Stimulated activated CD4-positive, alpha-beta T cell treated with anti-CD3 and anti-CD28 coated beads, Interleukin-1b, Interleukin-23, amount 100 ng/mL, for 4 hours (primary cell): ENCODE measurements at places on chromosomes 5 and 9.

DNA sequence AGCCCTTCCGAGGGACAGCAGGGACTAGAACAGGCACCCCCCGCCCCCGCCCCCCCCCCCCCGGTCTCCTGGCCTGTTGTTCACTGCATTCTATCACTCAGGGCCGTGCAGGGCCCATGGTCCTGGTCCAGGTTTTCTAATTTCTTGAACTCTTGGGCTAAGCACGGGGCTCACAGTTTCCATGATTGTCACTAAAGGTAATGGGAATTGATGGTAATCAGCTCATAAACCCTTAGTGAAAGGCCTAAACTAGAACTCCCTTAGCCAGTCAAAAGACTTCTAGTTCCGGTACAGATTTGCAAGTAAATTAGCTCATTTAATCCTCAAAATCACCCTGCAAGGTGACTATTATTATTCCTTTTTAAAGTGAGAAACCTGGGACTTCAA, 14.7 kb upstream of the PWWP2A start:
- DNase-seq, result no peak

DNA sequence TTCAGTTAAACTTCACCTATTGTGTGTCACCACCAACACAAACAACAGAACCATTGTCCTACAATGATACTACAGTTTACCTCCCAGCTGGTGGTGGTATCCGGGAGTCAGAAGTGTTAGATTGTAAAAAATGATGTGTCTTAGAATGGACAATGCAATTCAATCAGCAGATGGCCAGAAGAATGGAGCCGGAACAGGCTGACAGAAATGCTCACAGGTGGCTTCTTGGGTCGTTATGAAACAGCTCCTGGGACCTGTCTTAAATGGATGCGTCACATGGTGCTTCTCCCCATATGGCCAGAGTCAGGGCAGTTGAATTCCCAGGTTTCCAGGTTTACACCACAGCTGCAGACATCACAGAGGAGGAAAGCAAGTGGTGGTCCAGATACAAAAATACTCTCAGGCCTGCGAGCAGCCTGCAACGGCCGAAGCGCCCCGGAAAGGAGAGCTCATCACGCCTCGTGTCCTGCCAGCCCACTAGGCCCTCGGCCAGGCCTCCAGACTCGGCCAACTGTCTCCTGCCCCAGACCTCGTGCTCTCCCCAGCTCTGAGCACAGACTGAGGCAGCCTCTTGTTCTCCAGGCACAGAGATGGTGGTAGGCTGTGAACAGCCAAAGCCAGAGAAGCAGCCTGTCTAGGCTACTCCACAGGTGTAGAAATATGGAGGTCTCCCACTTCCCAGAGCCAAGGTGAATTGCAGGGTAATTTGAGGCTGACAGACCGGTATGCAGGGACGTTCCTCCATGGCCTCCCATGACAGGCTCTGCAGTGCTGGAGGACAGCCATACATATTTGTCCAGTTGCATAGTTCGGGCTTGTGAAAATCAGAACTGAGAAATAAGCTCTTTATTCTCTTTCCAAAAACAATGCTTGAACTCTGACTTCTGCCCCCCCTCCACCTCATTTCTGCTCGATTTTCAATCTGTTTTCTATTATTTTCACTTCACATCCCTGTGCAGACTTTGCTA, 98.5 kb upstream of the SPATA31C2 start:
- no peak for DNase-seq

GRCh38 chr9:70936536-70936935, 184.9 kb downstream of the TRPM3 start:
- no peak for DNase-seq

- no peak for DNase-seq
Observed at GRCh38 chr5:107457138-107457537, 213.6 kb downstream of the EFNA5 start.

- DNase-seq, result no peak
Observed at GRCh38 chr9:23587433-23587832, 238.6 kb downstream of the ELAVL2 start.

DNA sequence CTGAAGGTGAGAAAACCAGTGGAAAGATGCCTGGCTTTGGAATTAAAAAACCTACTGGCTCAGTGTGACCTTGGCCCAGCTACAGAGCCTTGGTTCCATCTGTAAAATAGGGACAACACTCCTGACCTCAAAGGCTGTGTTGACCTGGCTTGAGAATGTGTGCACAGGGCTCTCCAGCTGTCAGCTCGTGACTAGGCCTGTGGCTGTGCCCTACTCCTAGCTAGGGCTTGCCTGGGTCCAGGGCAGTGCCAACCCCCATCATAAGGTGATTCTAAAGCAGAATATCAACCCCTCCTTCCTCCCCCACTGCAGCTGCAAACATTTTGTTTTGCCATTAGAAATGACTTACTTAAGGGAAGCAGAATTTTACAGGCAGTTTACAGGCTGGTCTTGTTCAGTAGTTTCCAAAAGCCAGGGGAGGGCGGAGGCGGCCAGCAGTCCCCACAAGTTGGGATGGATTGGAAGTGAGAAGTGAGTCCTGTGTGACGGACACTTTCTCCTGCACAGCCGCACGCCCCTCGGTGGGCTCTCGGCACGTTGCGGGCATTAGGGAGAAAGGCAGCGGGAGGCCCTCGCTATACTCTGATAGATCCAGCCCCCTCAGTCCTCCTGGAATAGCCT, 7.3 kb downstream of the PITX1 start:
- DNase-seq, result no peak

- DNase-seq, result no peak
Observed at GRCh38 chr5:2801577-2802525, 50.4 kb upstream of the IRX2 start.

DNA sequence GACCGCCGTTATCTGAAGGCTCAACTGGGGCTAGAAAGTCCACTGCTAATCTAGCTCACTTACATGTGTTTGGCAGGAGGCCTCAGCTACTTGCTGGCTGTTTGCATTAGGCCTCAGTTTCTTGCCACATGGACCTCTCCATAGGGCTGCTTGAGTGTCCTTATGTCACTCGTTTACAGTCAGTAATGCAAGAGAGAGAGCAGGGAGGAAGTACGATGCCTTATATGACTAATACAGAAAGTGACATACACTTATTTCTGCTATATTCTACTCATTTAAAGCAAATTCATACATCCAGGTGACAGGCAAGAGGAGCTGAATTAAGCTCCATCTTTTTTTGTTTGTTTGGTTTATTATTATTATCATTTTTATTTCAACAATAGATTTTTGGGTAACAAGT, 179.6 kb downstream of the LURAP1L start:
- no peak for DNase-seq

DNA sequence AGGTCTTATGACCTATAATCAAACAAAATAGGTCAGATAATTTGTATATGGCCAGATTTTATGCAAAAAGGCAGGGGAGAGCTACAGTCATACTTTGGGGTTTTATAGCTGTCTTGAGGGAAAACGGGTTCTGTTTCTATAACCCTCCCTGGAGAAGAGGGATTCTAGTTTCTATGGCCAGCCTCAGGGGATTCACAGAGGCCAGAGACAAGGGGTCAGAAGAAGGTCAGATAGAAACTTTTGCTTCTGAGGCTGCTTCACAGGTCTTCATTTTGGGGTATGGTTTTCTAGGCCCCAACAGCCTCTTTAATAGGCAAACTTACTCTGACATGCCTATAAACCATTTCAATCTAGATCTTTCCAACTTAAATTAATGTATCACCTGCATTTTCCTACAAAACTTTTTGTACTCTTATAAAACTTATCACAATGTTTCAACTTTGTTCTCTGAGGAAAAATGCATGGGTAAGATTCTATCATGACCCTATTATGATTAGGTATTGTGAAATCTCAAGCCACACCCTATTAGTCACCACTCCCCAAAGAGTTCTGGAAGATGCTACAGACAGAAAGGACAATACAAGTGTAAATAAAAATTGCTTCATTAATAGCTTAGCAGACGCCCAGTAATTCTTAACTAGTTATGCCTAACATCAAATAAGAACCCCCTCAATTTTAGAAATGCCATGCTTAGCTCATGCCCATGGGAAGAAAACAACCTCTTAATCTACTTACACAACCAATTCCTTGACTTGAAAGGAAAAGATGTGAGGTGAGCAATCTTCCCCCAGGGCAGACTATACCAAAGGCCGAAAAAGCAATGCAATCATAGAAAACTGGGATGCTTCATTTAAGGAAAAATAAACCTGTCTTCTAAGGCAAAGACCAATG, 396.6 kb downstream of the TLR4 start:
- no peak for DNase-seq

- no peak for DNase-seq
Observed at GRCh38 chr9:98536542-98537173, 172.1 kb downstream of the GABBR2 start.

DNA sequence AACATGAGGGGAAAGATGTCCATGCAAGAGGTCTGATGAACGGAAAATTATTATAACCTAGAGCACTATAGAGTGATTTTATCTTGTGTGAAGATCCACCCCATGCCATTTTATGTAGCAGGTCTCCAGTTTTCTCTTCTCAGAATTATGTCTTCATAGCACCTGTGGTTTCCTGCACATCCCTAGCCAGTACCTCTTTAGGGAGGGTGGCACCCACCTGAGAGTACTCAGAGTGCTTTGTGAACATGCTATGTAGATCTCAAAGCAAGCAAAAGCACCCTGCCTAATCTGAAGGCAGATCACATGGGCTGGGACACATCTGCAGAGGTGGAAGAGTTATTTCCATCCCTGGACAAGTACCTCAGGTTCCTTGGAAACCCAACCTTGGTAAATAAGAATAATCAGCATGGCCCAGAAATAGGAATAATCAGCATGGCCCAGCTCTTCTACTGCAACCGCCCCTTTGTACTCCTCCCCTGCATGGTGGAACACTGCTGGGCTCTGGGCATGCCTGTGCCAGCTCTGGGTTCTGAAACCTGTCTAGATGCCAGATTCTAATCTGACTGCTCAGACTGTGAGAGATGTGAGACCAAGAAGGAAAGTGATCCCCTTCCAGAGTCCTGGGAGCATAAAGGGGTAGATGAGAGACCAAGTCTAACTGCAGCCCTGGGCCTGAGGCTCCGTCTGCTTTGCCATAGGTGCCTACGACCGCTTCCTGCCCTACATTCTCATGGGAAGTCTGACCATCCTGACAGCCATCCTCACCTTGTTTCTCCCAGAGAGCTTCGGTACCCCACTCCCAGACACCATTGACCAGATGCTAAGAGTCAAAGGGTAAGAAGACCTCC, 23.7 kb downstream of the SLC22A5 start:
- DNase-seq, result no peak

GRCh38 chr9:112939418-112939817, 48.7 kb upstream of the SLC46A2 start:
- DNase-seq, result no peak

GRCh38 chr9:77000330-77000729, 19.1 kb upstream of the FOXB2 start:
- DNase-seq, result no peak

- no peak for DNase-seq
Observed at GRCh38 chr9:124017051-124017928, 5.7 kb downstream of the LHX2 start.

DNA sequence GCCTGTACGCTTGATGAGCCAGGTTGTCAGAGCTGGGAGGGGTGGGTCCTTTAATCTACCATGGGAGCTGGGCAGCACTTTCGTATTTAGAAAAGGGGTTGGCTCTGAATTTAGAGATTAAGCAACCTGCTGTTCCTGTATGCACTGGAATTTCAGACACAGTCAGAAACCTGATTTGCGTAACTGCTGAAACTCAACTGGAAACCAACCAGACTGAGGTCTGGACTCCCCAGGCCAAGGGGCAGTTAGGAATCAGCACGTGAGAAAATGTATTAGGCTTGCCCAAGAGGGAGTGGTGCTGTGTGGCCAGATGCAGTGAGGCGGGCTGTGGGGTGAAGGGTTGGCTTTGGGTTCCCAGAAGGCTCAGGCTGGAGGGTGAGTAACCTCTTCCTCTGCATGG, 235.0 kb downstream of the GOLPH3 start:
- no peak for DNase-seq

DNA sequence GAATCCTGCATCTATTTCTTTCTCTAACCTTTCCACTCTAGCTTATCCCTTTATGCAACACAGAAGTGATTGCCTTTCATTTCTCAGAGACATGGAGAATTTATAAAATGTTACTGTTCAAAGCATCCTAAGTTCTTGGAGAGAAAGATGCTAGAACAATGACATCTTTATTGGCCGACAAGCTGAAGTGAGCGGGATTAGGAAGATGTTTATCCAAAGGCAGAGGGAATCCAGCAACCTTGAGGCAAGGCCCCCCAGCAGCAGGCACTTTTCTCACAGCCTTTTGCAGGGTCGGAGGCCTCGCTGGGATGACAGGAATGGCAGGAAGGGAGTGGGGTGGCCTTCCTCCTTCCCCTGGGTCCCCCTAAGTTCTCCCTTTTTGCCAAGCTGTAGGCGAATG, 204.8 kb downstream of the GAPVD1 start:
- no peak for DNase-seq

DNA sequence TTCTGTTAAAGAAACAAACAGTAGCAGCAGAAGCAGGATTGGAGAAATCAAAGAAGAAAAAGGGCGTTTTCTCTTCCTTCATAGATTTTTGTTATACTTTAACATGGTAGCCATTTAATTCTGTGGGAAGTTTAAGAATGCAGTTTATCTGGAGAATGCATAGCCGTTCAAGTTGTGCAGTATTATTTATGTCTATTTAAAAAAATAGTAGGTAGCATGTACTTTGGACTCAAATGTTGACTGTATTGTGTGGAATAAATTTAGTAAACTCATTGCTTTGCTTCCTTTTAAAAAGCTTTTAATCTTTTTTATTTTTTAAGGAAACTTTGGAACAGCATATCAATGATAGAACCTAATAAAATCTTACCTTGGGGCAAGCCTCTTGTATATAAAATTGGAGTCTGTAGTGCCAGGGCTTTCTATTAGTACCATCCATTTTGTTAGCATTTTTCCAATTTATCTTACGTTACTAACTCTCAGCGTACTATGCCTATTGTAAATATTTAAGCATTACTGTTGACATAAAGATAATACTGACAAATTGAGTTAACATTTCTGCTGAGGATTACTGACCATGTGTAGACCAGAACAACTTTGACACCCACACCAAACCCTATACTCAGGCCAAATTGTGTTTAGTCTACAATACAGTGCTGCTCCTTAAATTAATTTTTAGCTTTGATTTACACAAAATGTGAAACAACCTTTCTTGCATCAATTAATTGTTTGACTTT, 291.1 kb downstream of the NNT start:
- DNase-seq, result no peak

GRCh38 chr9:94666364-94667099, 27.2 kb upstream of the FBP1 start:
- no peak for DNase-seq

DNA sequence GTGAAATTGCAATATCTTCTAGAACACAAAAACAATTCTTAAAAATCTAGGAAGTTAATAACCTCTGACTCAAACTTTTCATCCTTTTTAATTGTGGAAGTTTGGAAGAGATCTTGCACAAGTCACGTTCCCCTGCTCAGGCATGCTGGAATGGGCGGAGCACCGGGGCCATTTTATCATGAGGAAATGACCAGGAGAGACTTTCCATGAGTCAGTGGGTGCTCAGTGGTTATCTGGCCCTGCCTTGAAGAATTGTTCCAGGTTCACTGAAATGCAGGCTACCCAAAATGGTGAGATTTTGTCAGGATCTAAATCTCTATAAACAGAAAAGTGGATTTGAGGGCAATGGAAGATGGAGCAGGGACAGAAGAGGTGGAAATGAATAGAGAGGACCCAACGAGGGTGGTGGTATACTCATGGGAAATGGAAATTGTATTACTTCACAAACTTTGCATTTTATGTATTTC, 61.2 kb downstream of the FYB1 start:
- no peak for DNase-seq

GRCh38 chr9:109520475-109521132, 22.5 kb upstream of the PTPN3 start:
- DNase-seq, result peak; percentile 3
